ENCODE measurements at places on chromosomes 5 and 9.
A peak's percentile ranks its signal among the peaks of the same experiment; 100 is the strongest.

- no peak for DNase-seq
Measured at GRCh38 chr9:108271236-108271635, 584.5 kb downstream of the ACTL7B start.

DNA sequence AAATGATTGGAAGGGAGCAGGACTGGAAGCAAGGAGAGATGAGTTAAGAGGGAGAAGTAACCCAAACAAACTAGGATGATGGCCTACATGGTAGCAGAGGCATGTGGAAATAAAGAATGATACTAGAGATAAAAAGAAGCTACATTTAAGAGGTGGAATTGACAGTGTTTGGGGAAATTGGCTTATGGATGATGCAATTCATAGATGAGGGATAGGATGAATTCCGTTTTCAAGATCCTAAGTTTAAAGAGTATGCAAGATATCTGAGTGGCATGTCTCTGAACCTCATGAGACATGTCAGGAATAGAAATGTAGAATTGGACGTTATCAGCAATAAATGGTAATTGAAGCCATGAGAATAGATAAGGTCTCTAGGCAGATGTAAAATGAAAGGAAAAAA, 73.6 kb downstream of the RPS23 start:
- no peak for DNase-seq

- DNase-seq: no peak
Measured at GRCh38 chr5:154652746-154653417, 102.3 kb upstream of the LARP1 start.

- peak; percentile 4 for DNase-seq
Measured at GRCh38 chr5:114789773-114790402, 379.8 kb downstream of the TRIM36 start.

- DNase-seq: no peak
Measured at GRCh38 chr9:86763791-86764190, 183.5 kb downstream of the GAS1 start.

DNA sequence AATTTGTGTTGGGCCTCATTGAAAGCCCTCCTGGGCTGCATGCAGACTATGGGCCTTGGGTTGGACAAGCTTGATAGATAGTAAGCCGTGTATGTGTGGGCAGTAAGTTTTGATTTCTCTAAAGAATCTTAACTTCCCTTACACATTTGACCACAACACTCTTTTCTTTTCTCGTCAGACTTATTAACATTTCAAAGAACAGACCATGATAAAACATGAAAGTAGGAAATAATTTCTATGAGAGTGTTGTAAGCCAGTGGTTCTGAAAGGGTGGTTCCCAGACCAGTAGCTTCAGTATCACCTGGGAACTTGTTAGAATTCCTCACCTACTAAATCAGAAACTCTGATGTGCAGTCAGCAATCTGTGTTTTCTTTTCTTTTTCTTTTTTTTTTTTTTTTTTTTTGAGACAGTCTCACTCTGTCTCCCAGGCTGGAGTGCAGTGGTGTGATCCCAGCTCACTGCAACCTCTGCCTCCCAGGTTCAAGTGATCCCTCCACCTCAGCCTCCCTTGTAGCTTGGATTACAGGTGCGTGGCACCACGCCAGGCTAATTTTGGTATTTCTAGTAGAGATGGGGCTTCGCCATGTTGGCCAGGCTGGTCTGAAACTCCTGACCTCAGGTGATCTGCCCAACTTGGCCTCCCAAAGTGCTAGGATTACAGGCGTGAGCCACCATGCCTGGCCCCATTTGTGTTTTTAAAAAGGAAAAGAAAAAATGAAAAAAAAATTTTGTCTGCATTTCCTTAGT, 20.0 kb upstream of the GCNT1 start:
- no peak for DNase-seq

DNA sequence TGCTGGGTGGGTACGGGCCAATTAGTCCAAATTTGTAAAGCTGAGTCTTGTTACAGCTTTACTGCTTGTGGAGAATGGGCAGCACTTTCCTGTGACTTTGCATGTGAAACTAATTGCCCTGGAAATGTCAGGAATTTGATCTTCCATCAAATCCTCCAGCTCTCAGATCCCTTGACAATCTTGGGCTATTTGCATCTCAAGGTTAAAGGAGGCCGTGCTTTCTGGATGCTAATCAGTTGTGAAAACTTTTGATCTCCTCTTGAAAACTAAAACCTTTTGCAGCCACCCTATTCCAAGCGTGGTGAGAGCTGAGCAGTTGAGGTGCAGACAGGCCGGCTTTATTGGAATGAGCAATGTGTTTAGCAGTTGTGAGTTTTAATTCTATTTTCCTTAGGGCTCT, 68.0 kb upstream of the CLINT1 start:
- no peak for DNase-seq

- DNase-seq: no peak
Measured at GRCh38 chr9:136903041-136903554, 16.8 kb downstream of the TRAF2 start.

- no peak for DNase-seq
Measured at GRCh38 chr5:181203777-181204112, 1.3 kb downstream of the TRIM7 start.

- no peak for DNase-seq
Measured at GRCh38 chr5:72605632-72606031, 98.4 kb upstream of the ZNF366 start.

GRCh38 chr9:21974722-21975409, 19.3 kb downstream of the CDKN2A start:
- no peak for DNase-seq
